ENCODE measurements at places on chromosomes 2 and 18.
A peak's percentile ranks its signal among the peaks of the same experiment; 100 is the strongest.

DNA sequence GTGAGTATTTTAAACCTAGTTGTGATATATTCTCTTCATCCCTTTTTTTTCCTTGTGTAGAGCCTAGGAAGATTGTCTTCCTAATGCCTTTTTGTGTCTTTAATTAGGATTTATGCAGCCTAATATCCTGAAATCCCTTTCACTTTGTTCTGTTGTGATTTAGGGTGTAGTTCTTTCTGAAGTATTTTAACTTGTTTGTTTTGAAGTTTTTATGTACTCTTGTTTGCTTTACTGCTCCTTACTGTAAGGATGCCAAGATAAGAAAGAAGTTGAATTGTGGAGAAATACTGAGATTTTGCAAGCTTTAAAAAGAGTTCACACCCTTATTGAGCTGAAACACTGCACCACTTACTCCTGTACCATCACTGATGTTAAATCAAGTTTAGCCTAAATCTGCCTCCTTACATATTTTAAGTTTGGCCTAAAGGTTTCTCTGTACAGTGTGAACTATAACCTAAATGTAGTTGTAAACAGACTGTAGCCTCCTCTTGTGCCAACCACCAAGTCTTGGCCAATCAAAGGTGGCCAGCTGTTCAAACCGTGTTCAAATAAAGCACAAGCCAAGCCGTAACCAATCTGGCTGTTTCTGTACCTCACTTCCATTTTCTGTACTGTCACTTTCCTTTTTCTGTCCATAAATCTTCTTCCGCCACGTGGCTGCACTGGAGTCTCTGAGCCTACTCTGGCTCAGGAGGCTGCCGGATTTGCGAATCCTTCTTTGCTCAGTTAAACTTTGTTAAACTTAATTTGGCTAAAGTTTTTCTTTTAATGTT, 17.7 kb upstream of the ACOXL start:
- DNase-seq = no peak

GRCh38 chr2:9095690-9096089, 92.2 kb upstream of the MBOAT2 start:
- no peak for DNase-seq

DNA sequence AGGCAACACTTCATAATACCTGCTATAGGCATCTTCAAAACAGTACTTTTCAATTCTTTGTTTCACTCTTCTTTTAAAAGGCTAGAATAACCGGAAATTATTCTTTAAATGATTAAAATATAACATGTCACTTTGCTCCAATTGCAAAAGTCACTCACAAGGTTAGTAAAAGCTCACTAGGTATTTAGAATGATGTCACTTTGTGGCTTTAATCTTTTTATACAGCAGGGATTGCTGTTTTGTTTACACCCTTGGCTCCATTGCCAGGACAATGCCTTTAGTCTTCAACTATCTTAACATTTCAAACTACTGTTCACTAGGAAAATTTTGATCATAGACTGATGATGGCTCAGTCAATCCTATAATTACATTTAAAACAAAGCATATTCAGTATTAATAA, 157.1 kb downstream of the BAZ2B start:
- no peak for DNase-seq

- no peak for DNase-seq
These were observed 1.3 kb downstream of the HSPD1 start for GRCh38 chr2:197498235-197498936.

- DNase-seq = no peak
These were observed 25.9 kb downstream of the WDR75 start for GRCh38 chr2:189467160-189467559.

DNA sequence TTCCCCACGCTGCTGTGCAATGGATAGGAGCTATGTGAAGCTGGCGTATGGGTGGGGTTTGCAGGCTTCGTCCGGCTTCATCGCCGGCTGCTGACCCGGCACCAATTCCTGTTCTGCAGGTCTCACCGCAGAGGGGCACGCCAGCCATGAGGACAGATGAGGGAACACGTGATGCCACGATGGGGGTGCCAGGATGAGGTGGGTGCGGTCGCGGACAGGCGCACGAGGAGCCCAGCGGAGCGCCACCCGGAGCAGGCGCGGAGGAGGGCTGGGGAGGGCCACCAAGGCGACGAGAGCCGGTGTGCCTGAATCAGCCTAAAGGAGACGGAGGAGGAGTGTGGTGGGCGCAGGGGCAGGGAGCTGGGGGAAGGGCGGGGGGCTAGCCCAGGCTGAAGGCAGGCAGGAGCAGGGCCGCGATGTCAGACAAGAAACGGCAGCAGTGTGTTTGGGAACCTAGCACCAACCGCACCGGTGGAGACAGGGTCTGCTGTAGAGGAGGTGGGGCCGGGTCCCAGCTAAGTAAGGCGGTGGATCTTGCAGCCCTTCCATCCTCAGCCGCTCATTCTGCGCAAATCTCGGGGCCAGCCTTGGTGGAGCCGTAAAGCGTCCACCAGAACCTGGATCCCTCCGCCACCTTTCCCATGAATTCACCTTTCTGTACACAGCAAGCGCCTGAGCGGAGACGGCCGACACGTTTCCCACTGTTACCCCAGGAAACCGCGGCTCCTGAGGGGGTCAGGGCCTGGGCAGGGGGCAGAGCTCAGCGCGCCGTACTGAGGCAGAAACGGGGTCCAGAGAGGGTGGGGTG, 17.0 kb upstream of the CD8A start:
- DNase-seq = peak; percentile 74

GRCh38 chr2:224841910-224842309, 125.7 kb upstream of the CCDC195 start:
- DNase-seq = no peak

- no peak for DNase-seq
These were observed 177.5 kb downstream of the RBM43 start for GRCh38 chr2:151083856-151084795.

- no peak for DNase-seq
These were observed 259.0 kb upstream of the SALL3 start for GRCh38 chr18:78720456-78721237.

- no peak for DNase-seq
These were observed 7.7 kb downstream of the SGO2 start for GRCh38 chr2:200533754-200534153.

- no peak for DNase-seq
These were observed 410.6 kb downstream of the PIK3C3 start for GRCh38 chr18:42365591-42365990.

- DNase-seq = no peak
These were observed 17.4 kb upstream of the SLC35G4 start for GRCh38 chr18:11591957-11592356.

DNA sequence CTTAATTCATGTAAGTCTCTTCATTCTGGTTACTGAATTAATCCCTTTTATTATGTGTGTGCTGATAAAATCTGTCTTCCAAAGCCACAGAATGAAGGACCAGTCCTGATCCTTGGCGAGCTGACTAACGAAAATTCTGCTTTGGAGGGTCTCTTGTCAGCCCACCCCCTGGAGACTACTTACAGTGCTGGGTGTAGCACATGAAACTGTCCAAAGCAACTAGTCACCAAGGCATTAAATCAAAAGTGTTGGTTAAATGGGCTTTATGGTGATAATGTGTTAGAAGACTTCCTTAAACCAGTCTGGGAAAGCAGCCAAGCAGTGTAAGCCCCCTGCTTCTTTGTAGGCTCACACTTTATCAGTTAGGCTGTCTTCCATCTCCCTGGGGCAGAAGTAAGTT, 420.2 kb downstream of the SUCLG1 start:
- DNase-seq = no peak

- no peak for DNase-seq
These were observed 97.6 kb upstream of the MAP3K20 start for GRCh38 chr2:172978063-172978383.
